ENCODE measurements at places on chromosomes 7 and 10. TPM values are rescaled to one million over a fixed set of nuclear protein-coding genes. Genes with fewer than 3 reads are reported as not detected.

DNA sequence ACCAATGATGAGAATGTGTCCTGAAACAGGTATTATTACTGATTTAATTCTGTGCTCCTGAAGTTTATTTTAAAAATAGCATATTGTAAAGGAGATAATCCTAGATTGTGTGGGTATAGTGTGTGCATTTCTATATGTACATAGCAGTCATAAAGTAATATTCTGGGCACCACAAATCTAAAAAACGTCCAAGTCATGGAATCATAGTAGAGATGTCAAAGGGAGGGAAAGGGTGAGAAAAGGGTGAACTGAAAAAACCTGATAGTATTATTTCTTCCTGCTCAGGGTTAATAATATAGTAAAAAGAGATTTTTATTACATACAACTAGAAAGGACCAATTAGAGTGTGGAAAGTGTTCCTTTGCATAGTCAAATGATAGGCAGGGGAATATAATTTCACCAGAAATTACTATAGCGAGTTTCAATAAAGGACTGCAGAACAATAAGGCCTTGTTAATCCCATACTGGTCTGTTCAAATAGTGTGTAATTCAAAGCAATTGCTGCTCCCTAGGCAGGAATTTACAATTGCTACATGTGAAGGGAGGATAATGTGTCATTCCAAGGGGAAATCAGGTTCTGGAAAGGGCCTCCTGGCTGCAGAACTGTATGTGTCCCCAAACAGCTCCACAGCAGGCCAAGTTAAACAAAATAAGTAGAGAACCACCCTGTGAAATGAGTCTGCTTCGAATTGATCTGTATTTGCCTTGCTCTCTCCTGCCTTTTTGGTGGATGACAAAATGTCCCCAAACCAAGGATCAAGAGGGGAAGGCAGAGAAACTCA lies 42.5 kb upstream of the KMT2E start:
- no peak for DNase-seq

- DNase-seq, result no peak
Measured at GRCh38 chr10:17586821-17587234, 30.3 kb downstream of the HACD1 start.

DNA sequence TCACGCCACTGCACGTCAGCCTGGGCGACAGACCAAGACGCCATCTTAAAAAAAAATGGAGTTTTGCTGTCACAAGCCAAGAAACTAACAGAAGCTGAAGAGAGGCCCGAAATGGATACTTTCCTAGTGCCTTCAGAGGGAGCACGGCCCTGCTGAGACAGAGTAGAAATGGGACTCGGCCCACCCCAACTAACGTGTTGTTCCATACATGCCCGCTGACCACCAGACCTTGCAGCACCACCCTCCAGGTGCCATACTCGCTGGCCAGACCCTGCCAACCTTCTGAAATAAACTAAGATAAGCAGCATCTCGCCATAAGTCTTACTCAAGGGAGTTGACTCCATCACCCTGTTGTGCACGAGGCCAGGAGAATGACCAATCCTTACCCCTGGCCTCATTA lies 29.5 kb upstream of the TUBB8 start:
- DNase-seq, result no peak

- no peak for DNase-seq
Measured at GRCh38 chr10:99926925-99927720, 82.6 kb downstream of the DNMBP start.

MOGAT3 gene
- total RNA-seq, result not detected

NPFFR1 gene
- total RNA-seq, result 0.04 TPM

SLC39A12 gene
- total RNA-seq, result not detected

Measured in kidney epithelial cell (primary cell).